ENCODE measurements at places on chromosomes 5 and 9. TPM values are rescaled to one million over a fixed set of nuclear protein-coding genes. Genes with fewer than 3 reads are reported as not detected.

DNA sequence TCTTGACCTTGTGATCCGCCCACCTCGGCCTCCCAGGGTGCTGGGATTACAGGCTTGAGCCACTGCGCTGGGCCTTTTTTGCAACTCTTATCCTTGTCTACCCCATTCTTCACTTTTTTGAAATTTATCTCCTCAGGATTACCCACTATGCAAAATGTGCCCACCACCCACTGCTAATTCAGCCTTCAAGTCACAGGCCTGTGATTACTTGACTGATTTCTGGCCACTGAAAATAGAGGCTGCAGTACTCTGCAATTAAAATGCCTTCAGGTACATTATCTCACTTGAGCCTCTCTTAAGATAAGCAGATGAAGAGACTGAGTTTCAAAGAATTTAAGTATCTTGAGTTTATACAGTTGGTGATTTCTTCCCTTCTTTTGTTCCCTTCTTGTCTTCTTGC, 112.4 kb upstream of the SPATA31D4 start:
- no peak for DNase-seq

Gene ADAMTS13
- total RNA-seq = 2.3 TPM

Gene CRHBP
- 0.27 TPM for total RNA-seq

DNA sequence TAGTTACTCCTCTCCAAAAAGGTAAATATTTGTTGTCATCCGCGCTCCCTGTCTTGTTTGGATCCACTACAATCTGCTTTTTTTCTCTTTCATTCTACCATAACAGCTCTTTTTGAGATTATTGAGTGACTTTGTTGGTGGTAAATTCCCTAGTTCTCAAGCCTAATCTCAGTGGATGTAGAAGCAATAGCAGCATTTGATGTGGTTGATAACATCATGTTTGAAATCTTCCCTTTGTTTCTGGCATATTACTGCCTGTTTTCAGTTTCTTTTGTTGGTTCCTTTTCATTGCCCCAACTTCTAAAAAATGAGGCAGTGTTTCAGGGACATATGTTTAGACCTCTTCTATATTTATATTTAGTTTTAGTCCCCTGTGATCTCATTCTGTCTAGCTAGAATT, 8.9 kb downstream of the CDC42SE2 start:
- DNase-seq = no peak

Measured in activated CD4-positive, alpha-beta T cell treated with anti-CD3 and anti-CD28 coated beads, Interleukin-2, amount 10 ng/mL, durations not matched to agents 7 days and 5 days (primary cell).